ENCODE measurements at places on chromosomes 3 and 15. TPM values are rescaled to one million over a fixed set of nuclear protein-coding genes. Genes with fewer than 3 reads are reported as not detected.

DNA sequence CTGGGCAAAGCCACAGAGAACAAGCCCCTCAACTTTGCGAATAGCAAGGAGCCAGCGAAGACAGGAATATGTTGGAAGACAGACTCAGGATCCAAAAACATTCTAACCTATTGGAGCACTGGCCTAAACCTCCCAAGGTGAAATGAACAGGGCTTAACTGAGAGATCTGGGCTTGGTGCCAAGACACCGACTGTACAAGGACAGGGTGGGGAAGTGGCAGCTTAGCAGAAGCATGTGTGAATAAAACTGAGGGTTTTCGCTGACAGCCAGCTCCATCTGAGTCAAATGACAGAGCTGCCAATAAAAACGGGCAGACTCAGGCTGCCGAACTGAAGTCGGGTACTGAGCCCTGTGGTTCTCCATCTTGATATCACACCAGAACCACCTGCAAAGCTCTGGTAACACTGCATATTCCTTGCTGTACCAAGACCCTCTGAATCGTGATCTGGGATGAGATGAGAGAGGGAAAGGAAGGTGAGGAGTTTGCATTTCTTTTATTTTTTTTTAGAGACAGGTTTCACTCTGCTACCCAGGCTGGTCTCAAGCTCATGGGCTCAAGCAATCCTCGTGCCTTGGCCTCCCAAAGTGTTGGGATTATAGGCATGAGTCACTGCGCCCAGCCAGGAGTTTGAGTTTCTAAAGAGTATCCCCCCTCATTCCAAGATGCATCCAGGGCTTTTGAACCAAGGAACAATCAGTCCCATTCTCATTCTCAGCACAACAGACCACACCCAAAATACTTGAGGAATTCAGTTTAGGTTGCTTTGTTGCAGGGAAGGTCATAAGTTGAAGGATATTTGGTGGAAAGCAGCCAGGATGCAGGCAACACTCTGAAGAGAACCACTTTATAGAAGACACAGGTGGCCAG, 6.0 kb upstream of the PLCB2 start:
- DNase-seq: peak; percentile 95
- no peak overlapping the region for H3K27ac ChIP-seq
- no peaks in the 10 kb centered on the region for H3K36me3 ChIP-seq
- no peak overlapping the region for H3K4me3 ChIP-seq

DNA sequence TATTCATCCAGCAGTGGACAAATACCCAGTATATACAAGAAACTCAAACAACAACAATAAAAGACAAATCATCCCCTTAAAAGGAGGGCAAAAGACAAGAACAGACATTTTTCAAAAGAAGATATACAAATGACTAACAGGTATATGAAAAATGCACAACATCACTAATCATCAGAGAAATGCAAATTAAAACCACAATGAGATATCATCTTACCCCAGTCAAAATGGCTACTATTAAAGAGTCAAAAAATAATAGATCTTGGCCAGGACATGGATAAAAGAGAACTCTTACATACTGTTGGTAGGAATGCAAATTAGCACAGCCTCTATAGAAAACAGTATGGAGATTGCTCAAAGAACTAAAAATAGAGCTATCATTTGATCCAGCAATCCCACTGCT, 16.9 kb downstream of the DHX36 start:
- H3K36me3 ChIP-seq: peaks cover 27% of the 10 kb centered on the region
- H3K27me3 ChIP-seq: no peaks in the 10 kb centered on the region
- no peak overlapping the region for H3K4me3 ChIP-seq
- no peak for DNase-seq
- H3K27ac ChIP-seq: no peak overlapping the region
- no peaks in the 10 kb centered on the region for H3K4me1 ChIP-seq

DNA sequence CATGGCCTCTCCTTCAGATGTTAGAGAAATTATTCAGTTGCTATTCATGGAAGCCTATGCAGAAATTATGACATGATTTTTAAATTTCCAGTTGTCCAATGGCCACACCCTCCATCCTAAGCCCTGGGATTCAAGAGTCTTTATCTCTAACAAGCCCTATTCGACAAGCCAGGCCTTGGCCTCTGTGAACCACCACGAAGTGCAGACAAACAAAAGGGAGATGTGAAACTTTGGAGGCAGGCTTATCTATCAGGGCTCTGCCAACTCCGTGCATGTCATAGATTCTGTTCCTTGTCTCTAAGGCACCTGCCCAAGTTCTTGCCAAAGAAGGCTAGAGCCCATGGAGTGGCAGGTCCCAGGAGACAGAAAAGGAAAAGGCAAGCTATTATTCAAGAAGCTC, 212.4 kb upstream of the ADAMTS9 start:
- no peak overlapping the region for H3K27ac ChIP-seq
- H3K36me3 ChIP-seq: no peaks in the 10 kb centered on the region
- peaks cover 18% of the 10 kb centered on the region for H3K4me1 ChIP-seq
- no peak for DNase-seq
- no peak overlapping the region for H3K4me3 ChIP-seq

- peak; percentile 37 for DNase-seq
- no peak overlapping the region for H3K4me3 ChIP-seq
- H3K4me1 ChIP-seq: peaks cover 15% of the 10 kb centered on the region
- peak overlapping the region; percentile 75 for H3K27ac ChIP-seq
Observed at GRCh38 chr3:149527531-149528339, 53.2 kb downstream of the TM4SF4 start.

DNA sequence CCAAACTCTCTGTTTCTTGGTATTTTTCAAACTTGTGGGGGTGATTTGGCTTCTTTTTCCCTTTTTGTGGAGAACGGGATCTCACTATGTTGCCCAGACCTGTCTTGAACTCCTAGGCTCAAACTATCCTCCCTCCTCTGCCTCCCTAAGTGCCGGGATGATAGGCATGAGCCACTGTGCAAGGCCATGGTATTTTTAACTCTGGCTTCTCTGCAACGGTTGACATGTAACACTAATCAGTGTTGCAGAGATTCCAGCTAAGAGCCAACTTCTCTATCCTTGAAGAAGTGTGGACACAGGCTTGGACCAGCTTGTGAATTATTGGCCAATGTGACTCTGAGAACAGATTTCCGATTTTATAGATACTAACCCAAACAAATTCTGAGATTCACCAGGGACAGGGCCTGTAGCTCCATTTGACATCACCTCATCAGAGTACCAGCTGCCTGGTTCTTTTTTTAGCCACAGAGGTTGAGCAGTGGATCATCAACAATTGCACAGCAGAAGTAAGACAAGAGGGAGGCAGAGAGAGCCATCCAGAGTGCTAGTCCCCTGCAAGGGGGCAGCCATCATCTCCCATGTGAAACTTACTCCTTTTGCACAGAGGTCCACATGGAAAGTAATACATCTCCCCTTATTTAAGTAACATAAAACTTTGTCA, 98.1 kb upstream of the SYNPR start:
- H3K36me3 ChIP-seq: no peaks in the 10 kb centered on the region
- H3K4me3 ChIP-seq: no peak overlapping the region
- H3K27ac ChIP-seq: no peak overlapping the region
- no peaks in the 10 kb centered on the region for H3K4me1 ChIP-seq
- no peaks in the 10 kb centered on the region for H3K27me3 ChIP-seq

Gene PLA2G4F
- 7.9 TPM for total RNA-seq

Gene CLDN16
- total RNA-seq: 0.56 TPM

Gene ITPKA
- not detected for total RNA-seq

Gene RLBP1
- total RNA-seq: not detected
